ENCODE measurements at places on chromosomes 13 and 19.

DNA sequence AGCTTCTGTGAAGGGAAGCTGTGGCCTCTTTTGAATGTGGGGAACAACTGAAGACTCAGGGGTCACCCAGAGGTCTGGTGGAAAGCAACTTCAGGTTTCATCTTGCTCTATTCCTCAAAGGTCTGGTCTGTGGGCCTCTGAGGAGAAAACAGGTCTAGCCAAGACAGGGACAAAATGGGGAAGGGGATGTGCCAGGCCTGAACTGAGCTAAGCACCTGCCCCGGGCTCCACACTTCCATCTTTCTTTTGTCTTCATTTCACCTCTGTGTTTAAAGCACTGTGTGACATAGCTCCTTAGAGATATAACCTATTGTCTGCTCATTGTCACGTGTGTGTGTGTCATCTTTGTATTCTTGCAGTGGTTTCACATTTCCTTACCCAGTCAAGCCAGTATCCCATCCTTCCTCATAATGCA lies 19.9 kb upstream of the GDF15 start:
- no peak for DNase-seq

GRCh38 chr13:29507356-29507755 lies 88.1 kb downstream of the SLC7A1 start:
- DNase-seq = no peak

DNA sequence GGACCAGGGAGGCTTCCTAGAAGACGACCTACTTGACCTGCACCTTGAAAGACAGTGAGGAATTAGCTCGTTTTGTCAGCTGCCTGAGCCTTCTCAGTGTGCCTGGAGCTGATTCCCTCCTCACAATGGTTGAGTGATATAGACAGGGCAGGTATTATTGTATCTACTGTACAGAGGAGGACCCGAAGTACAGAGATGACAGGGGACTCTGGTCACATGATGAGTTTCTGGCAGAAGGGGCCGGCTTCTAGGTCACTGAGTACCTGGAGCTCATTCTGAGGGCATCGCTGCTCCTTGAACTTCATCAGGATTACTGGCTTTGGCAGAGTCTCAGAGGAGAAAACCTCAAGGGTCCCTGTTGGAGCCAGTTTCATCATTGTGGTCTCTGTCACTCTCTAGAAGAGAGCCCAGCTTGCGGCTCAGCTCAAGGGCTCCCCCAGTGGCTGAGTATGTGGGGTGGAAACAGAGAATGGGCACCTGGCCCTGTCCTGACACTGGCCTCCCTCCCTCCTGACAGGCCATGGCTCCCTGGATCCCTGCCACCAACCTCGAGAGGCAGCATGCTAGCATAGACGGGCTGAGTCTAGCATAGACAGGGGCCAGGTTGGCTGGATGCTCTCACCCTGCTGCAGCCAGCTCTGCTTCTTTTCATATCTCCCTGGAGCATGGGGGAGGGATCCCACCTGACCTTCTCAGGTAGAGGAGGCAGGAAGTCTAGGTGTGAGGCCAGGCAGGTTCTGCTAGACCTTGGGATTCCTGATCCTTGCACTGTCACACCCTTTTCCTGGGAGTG lies 38.7 kb downstream of the NFIX start:
- DNase-seq = peak; percentile 33

DNA sequence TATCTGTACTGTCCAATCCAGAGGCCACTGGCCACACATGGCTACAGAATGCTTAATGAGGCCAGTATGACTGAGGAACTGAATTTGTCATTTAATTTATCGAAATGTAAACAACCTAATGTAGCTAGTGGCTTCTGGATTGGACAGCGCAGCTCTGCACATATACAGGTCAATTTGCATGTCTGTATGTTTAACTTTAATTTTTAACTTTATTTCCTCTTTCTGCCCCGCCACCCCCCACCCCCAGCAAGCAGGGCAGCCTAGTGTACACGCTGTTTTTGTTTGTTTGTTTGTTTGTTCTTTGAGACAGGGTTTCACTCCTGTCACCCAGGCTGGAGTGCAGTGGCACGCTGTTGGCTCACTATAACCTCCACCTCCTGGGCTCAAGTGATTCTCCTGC lies 15.5 kb downstream of the ZSWIM9 start:
- no peak for DNase-seq
